Heart right ventricle (tissue), 16 donors: ENCODE measurements at places on chromosomes 2 and 18. TPM values are rescaled to one million over a fixed set of nuclear protein-coding genes. Genes with fewer than 3 reads are reported as not detected.

- DNase-seq = peak; percentile 30
Measured at GRCh38 chr2:11824901-11825828, 78.7 kb downstream of the LPIN1 start.

- DNase-seq = no peak
Measured at GRCh38 chr2:73291461-73292315, 1.7 kb downstream of the EGR4 start.

GRCh38 chr18:5238371-5238976 is 41.4 kb upstream of the AKAIN1 start:
- DNase-seq = peak; percentile 10

GRCh38 chr2:134583462-134583861 is 135.3 kb downstream of the TMEM163 start:
- no peak for DNase-seq

DNA sequence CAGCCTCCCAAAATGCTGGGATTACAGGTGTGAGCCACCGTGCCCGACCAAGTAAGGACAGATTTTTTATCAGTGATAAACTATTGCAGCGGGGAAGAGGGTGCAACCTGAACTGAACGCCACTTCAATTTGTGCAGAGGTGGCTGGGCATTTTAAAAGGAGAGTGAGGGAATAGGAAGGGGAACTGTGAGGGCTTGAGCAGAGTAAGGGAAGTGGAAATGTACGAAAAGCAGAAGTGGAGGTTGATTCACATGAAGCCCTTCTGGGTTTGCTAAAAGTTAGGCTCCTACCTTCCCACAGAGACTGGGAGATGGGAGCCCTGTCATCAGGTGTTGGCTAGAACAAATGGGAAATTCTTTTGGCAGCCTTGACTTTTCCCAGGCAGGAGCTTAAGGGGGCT is 6.1 kb downstream of the STK11IP start:
- DNase-seq = no peak

- DNase-seq = no peak
Measured at GRCh38 chr2:136375017-136375901, 257.3 kb upstream of the CXCR4 start.

DNA sequence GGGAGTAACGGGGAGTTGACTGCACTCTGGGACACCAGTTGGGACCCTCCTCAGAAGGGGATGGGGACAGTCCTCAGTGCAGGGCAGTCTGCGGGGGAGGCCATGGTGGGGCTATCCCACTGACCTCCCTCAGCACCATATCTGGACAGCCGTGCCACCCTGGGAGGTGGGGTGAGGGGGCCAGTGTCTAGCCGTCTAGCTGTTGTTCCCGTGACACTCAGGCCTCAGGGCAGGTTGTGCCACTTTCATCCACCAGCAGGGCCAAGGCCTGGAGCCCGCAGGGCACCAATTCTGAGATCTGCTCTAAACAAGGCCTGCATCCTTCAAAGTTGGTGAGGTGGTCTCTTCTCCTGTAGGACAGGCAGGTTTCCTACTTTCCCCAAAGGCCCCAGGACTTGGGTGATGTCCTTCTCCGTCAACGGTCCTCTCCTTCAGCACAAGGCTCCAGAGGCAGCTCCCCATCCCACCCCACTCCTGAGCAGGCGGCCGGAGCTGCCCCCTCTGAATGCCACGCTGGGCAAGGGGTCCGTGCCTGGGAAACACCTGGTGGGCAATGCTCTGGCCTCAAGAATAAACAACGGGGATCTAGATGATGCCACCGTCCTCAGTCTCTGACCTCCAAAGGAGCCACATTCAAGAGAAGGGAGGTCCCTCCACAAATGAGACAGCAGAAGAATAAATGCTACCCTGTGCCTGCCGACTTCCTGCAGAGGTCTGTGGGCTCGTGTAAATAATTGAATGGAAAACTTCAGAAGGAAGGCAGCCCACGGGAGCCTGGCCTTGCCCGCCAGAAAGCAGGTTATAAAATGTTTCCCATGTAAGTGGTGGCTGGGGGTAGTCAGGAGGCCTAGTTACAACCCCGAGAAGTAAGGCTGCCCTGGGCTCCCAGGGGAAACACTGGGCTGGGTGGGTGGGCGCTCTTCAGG is 42.8 kb upstream of the PTMA start:
- no peak for DNase-seq

GRCh38 chr2:229084447-229084846 is 186.6 kb downstream of the PID1 start:
- no peak for DNase-seq

DNA sequence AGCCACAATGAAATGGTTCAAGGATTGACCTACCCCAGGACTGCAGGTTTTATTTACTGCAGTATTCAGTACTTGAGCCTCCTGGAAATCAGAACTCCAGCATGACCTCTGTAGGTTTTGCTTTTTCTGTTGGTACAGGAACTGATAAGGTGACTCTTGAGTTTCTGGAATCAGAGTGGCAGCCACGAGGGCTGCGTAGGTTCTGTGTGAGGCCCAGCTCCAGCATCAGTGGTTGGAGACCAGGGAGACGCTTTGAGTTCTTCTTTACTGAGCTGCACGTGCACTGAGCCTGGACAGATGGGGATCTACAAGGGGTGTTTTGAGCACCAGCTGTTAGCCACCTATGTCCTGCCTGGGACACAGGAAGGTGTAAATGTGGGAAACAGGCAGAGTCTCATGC is 222.7 kb upstream of the EPAS1 start:
- DNase-seq = no peak

GRCh38 chr2:239792405-239793084 is 232.6 kb downstream of the NDUFA10 start:
- no peak for DNase-seq

- DNase-seq = no peak
Measured at GRCh38 chr18:38545071-38545470, 979.5 kb upstream of the CELF4 start.

DNA sequence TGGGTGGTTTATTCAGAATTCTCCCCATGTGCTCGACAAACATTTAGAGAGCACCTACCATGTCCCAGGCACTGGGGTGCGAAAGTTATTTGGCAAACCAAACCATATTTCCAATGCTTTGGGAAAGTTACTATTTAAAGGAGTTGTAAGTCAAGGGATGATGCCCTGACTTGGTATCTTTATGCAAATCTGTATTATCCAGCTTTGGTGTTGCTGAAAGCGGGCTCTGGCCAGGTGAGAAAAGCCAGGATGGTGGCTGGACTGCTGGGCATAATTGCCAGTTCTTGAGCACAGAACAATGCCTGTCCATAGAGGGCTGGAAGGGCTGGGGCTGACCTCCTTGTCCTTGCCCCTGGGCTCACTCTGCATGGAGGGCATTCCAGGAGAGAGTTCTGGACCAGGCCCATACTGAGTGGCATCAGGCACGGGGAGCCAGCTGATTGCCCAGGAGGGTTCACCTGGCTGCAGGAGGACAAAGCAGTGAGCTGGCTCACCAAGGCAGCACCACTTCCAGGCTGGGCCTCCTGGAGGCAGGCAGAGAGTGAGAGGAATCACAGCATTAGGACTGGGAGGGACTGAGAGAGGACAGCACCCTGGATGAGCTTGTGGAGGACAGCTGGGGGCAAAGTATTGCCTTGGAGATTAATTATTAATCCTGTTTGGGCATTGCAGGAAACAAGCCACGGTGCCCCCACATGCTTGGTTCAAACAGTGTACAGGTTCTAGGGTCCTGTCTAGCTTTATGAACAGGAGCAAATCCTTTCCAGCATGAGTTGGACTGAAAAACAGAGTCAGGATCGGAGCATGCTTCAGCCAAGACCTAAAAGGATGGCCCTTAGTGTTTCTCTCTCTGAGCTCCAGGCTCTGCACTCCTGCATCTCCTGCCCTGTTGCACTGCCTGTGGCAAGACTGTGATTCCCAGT is 7.1 kb downstream of the KHK start:
- no peak for DNase-seq

DNA sequence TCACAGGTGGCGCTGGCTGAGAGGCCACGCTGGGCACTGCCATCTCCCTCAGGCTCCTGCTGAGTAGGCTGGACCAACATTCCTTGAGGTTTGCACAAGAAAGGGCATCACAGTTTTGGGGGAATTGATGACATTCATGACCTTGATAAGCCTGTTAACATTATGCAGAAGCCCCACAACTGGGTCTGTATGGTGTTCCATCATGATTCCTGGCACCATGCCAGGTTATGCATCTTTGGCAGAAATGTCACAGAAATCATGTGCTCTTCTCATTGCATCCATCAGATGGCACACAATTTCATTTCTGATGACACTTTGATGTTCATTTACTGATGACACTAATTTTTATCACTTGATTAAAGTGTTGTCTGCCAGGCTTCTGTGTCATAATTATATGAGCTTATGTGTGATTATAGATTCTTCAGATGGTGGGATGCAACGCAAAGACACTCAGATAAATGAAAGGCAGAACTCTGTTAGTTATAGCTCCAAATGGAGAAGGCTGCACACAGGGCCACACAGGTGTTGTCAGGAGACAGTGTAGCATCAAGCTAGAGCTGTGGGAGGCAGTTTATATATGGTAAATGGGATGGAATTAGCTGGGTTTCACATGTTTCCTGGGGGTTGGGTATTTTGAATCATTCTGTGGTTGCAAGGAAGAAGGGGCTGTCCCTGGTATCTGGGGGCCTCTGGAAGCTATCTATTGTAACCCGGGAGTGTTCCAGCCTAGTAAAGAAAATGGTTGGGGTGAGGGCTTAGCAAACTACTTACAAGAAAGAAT is 191.3 kb downstream of the SLC39A10 start:
- no peak for DNase-seq

The DSG3 gene
- polyA plus RNA-seq = 0.04 TPM
